ENCODE measurements at places on chromosomes 2 and 18.

GRCh38 chr18:49561289-49562193, at the start of gene LIPG:
Gene LIPG (plus strand): TSS chr18:49562057. CDS start chr18:49562309, 252 bp downstream.
- DNase-seq: no peak

- no peak for DNase-seq
Observed at GRCh38 chr2:58981237-58981636, 740.1 kb upstream of the FANCL start.

- DNase-seq: no peak
Observed at GRCh38 chr2:27795093-27795834, 23.7 kb downstream of the MRPL33 start.

- no peak for DNase-seq
Observed at GRCh38 chr2:47029737-47030524, 114.3 kb upstream of the MCFD2 start.

GRCh38 chr2:106175086-106175850, 18.8 kb downstream of the UXS1 start:
- DNase-seq: no peak

DNA sequence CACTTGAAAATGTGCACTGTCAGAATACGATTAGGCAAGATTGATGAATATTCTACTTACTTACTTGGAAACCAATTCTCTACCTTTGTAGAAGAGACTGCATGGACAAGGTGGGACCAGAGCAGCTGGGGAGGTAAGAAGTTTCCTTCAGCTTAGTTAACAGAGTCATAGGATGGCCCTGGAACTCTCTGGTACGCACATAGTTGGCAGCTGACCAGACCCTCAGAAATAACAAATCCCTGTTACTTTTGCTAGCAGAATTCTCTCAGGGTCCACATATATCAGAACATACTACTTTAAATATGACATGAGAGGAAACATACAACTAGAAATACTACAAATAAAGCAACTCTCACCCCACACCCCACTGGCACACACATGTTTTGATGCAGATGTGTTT, 24.8 kb upstream of the STAT1 start:
- no peak for DNase-seq

GRCh38 chr18:63090334-63090733, 229.2 kb downstream of the BCL2 start:
- no peak for DNase-seq

- DNase-seq: no peak
Observed at GRCh38 chr2:136255127-136255526, 137.2 kb upstream of the CXCR4 start.

DNA sequence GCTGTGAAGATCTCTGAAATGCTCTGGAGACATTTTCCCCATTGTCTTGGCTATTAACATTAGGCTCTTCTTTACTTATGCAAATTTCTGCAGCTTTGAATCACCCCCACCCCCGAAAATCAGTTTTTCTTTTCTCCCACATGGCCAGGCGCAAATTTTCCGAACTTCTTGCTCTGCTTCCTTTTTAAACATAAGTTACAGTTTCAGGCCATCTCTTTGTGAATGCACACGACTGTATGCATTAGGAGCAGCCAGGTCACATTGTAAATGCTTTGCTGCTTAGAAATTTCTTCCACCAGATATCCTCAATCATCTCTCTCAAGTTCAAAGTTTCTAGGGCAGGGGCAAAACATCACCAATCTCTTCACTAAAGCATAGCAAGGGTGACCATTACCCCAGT, 106.8 kb downstream of the PARD3B start:
- DNase-seq: no peak

- DNase-seq: no peak
Observed at GRCh38 chr2:97907369-97908100, 88.2 kb downstream of the TMEM131 start.

DNA sequence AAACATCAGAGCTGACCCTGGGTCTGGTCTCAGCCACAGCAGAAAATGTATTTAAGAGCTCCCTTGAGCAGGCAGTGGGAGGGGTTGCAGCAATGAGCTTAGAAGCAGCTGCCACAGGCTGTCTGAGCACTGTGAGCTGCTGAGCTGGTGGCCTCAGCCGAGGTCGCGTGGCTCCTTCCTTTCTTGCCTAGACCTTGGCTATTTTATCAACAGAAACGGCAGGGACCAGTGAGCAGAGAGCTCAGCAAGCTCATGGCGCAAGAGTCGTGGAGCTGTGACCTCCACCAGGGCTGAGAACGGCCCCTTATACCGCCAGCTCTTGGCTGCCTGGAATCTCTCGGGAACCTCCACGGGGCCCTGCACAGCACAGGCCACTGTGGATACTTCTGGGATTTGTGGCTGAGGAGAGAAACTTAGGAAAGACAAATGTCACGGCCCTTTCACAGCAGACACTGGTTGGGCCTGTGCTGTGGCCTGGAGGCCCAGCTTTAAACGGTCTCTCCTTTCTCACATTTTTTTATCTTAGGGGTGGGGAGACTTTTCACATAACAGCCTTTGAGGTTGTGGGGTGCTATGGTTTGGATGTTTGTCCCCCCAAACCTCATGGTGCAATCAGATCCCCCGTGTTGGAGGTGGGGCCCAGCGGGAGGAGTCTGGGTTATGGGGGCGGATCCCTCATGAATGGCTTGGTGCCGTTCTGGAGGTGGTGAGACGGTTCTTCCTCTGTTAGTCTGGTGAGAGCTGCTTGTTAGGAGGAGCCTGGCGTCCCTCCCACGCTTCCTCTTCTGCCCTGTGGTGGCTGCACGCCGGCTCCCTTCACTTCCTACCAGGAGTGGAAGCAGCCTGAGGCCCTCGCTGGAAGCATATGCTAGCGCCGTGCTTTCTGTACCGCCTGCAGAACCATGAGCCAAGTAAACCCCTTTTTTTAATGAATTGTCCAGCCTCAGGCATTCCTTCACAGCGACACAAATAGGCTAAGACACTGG, 1.7 kb downstream of the ALLC start:
- DNase-seq: no peak

GRCh38 chr2:132665401-132666140, 4.4 kb downstream of the LYPD1 start:
- DNase-seq: no peak

DNA sequence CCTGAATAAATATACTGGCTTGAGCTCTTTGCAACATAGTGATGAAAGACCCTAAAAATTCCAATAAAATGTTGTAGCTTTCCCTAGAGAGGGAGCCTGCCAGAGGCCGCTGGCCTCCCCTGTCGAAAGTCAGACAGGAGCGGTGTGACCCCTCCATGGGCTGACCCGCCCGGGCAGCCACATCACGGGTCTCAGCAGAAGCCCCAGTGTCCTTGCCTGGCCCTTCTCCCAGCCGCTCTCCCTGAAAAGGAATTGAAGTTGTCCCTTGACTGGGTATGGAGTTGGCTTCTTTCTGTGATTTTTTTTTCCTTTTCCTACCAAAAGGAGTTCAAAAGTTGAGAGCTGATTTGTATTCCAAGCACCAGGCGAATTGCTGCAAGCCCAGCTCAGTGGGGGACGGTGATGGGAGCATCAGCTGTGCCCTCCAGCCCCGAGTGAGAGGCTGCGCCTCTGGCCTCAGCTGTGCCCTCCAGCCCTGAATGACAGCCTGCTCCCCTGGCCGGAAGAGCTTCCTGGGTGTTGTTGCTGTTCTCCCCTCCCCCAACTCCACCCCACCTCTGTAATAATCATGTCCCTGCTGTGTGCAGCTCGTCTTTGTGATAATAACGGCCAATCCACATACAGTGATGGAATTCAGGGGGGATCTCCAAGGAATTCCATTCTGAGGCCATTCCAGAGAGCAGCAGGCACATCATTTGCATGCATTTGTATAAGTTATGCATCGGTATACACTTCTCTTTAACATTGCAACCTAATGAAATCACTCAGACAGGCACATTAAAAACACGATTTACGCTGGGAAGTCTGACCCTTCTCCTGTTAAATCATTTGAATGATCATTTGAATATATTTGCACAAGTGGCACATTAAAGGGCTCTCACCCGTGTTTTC, 501.0 kb downstream of the EIPR1 start:
- DNase-seq: no peak

- DNase-seq: no peak
Observed at GRCh38 chr18:2855560-2856350, 8.9 kb downstream of the EMILIN2 start.

GRCh38 chr2:182733572-182733971, 17.5 kb downstream of the DNAJC10 start:
- no peak for DNase-seq

DNA sequence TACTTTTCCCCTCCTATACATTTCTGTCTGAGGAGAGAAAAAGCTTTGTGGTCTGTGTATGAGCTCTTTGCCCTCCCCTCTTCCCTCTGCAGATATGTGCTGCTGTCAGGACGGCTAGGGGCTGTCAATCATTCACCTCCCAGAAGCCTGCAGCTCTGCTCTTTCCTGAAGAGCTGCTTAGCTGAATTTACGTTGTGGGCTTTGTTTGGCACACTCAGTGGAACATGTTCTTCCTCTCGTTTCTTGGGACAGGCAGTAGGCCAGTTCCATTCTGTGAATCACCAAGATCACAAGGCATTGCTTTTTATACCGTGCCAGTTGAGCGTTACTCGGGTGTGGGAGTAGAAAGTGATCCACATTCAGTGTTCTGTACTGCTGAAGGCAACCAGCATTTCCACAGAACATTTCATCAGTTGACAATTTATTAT, 136.7 kb downstream of the LAMA3 start:
- no peak for DNase-seq

GRCh38 chr2:217975626-217976025, 27.2 kb downstream of the TNS1 start:
- DNase-seq: no peak

DNA sequence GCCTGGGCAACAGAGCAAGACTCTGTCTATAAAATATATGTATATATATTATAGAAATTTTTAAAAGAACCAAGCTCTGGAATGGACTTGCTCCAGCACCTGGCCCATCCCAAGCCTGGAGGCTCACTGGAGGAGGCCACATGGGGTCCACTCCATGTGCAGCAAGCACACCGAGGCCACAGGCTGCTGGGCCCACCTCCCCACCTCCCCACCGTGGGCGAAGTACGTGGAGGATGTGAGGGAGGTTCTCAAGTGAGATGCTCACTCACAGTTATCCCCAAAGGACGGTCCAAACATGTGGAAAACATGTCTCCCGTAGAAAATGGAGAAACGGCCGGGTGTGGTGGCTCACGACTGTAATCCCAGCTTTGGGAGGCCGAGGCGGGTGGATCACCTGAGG, 13.9 kb upstream of the RAB17 start:
- no peak for DNase-seq

DNA sequence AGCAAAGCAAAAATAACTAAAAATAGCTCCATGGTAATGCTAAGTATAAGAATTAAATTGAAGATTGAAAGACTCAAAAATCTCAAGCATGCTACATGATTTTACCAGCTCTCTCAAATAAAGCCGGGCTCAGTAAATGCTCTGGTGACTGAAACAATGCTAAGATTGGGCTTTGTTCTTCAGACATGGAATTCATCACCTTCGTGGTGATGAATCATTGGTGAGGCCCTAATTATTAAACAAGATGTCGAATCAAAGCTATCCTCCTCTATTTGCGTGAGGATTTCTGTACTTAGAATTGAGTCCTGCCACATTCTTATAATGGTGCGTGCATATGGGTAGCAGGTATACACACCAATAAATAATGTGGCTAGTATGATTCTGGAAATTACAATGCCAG, 58.8 kb upstream of the LRRTM1 start:
- no peak for DNase-seq

DNA sequence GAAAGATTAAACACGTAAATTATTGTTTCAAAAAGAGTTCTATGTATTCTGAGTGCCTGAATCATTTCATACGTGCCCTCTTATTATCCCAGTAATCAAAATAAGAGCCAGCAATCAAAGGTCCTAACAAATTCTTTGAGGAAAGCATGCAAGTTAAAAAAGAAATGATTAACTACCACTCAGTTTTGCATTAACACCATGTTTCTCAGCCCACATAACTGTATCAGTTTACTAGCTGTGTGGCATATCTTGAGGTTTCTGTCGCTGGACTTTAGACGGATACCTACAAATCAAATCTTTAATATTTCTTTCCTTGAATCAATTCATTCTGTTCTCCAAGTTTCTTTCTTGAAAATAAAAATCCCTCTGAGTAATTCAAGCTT, 668.9 kb upstream of the CHAC2 start:
- no peak for DNase-seq

GRCh38 chr2:55459714-55460274, 40.1 kb upstream of the CCDC88A start:
- DNase-seq: no peak

DNA sequence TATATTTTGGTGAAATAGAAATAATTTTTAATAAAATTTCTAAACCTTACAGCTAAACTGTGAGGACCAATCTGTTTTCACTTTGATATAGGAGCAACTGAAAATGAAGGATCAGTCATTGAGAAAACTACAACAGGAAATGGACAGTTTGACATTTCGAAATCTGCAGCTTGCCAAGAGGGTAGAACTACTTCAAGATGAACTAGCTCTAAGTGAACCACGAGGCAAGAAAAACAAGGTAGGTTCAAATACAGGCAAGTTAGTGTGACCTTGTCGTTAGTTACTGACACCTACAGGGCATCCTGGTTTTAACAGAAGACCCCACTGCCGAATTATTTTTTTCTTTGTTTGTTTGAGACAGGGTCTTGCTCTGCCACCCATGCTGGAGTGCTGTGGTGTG, 75.5 kb upstream of the STON1 start:
- DNase-seq: no peak

- DNase-seq: no peak
Observed at GRCh38 chr18:58633874-58634273, 5.0 kb upstream of the ALPK2 start.
